ENCODE measurements at places on chromosomes 5 and 9.

- DNase-seq = no peak
Measured at GRCh38 chr9:1443450-1443849, 393.3 kb downstream of the DMRT2 start.

DNA sequence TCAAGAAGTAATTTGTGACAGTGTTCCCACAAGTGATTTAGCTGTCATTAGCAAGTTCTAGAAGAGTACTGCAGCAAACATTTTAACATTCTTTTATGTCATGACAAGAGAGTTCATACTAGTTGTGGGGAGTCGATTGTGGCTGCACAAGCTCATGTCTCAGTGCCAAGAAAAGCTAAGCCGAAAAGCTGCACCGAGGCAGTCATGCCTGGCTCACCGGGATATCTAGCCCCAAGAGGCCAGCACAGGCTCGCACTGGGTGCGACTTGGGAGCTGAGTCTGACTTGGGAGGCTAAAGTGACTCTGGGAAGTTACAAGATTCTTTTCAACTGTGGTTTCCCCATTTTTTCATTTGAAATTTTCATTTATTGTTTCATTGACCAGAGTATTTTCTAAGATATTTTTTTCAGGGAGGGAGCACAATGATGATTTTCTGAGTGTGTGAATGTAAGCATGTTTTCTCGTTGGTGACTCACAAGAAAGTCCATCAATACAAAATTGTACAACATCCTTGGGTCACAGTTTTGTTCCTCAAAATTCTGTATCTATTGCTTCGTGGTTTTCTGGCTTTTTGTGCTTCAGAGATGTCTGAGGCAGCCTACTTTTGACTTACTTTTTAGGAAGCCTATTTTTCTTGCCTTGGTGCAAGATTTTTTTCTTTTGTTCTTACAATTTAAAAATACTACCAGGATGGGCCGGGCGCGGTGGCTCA, 18.7 kb downstream of the CAST start:
- DNase-seq = no peak

DNA sequence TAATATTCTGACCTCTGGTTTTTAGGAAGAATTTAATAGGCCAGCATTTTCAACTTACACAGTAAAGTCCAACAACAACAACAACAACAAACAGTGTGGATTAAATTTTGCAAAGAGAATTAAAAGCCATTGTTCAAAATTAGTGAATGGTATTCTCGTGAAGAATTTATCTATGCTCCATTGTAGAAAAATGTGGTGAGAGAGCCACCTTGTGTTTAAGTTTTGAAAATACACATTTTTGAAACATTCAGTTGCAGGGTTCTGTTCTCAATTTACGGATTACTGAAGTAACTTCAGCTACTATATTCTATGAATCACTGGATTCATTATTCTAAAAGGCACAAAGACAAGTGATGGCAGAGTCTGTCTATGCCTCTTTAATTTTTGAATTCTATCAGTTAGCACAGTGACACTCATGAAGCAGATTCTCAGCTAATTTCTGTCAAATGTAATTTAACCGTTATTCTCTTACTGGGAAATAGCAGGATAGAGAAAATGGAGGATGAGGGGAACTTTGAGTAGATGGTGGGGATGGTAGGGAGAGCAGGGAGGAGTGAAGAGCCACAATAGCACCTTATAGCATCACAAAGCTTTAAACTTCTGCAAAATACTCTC, 11.0 kb downstream of the CCDC152 start:
- DNase-seq = no peak

GRCh38 chr5:141121985-141122384, 367 bp downstream of the PCDHB4 start:
- DNase-seq = no peak

- no peak for DNase-seq
Measured at GRCh38 chr5:815449-815848, 30.9 kb upstream of the ZDHHC11B start.

DNA sequence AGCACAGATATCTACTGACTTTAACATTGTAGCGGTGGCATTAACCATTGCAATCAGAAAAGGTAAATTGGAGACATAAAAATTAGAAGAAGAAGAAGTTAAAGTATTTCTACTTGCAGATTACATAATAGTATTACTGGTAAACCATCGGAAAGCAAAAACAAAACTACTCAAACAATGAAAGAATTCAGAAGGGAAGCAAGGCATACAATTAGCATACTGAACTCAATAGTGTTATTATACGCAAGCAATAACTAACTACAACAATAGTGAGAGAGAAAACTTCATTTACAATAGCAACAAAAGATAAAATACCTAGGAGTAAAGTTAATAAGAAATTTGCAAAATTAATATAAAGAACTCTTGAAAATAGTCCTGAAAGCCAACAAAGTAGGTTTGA, 6.6 kb upstream of the TEX53 start:
- DNase-seq = no peak

DNA sequence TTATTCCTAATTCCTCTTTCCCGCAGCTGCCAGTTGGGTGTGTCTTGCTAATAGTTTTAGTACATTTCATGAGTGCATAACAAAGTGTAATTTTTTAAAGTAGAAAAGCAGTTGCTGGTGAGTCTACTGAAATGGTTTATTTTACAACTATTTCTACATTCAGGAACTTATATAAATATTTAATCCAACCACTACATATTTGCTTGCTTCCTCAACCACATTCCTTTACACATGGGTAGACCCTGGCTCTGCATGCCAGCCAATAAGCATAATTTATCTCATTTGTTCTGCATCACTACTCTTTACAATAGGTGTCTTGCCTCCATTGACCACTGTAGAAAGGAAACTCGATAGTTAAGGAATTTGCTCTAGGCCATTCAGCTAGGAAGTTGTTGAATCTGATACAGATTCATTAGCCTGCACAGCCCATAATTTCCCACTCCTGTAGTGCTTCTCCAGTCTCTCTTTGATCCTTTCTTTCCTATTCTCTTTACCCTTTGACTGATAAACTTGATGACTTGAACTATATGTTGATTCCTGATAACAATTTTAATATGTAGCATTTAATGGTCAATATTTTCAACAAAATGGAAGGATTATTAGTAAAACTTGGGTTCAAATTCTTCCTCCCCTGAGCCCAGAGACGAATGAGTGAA, 342.5 kb upstream of the ACTBL2 start:
- DNase-seq = no peak

DNA sequence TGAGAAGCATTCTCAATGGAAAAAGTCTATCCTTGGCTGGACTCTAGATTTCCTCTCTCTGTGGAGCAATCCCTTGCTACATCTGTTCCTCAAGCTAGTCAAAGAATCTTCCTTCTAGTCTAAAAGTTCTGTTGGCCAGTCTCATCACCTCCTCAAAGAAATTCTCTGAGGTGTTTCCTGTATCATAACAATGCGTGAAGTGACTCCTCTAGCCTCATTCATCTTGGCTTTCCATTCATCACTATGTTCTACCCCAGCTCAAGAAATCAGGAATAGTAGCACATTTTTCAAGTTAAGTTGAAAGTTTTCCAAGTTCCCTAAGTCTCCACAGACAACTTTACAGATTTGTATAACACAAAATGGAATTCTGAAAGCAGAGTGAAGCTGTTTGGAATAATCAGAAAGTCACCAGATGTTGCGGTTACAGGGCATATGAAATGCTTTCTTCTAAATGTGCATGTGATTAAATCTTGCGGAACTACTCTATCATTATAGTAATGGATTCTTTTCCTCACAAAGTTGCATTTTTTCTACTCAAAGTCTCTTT, 176.6 kb upstream of the FREM1 start:
- no peak for DNase-seq

- DNase-seq = no peak
Measured at GRCh38 chr5:17230808-17231525, 13.5 kb downstream of the BASP1 start.

GRCh38 chr5:52802272-52802973, 14.7 kb downstream of the ITGA1 start:
- DNase-seq = no peak

GRCh38 chr9:113651896-113652295, 188.4 kb downstream of the RGS3 start:
- DNase-seq = no peak

DNA sequence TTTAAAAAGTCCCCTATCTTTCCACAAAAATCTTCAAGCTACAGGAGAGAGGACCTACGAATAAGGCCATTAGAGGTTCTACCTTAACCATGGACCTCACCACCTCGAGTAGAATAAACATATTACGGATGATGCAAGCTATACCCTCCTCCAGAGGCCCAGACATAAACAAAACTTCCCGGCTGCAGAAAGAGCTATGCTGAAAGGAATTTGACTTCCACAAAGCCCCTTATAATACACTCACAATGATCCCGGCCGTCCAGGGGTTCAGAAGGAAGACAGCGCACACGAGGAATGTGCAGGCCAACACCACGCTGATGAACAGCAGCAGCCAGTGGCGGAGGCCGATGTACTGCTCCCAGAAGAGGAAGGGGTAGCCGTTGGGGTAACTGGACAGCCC, 59.0 kb downstream of the PTCH1 start:
- DNase-seq = no peak

DNA sequence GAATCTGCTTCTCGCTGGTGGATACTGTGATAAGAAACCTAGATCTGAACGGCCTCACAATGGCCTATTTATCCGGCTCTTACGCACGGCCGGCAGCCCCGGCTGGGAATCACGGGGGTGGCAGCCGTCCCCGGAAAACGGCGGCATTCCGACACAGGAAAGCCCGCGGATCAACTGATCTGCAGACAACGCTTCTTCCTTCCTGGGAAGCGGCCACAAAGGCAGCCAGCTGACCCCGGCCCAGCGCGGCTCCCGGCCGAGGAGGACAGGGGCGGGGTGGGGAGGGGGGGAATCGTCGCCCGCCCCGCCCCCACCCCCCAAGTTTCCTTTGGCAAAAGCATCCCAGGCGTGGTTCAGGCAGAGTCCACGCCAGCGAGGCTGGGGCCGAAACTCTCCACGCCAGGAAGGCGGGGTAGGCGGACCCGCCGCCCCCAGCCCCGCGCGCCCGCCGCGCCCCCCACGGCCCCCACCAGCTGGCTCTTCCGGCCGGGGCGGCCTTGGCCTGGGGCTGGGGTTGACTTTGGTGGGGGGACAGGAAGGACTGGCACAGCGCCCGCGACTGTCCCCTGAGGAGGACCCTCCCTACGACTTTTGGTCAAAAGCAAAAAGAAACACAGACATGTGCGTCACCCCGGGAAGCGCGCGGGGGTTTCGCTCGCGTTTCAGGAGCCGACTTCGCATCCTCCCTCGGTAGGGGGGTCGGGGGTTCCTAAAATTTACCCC, 247.7 kb upstream of the ANKRD55 start:
- DNase-seq = no peak

- DNase-seq = no peak
Measured at GRCh38 chr9:84349671-84350070, 9.1 kb upstream of the SLC28A3 start.

GRCh38 chr9:120307599-120307998, 272.4 kb downstream of the CDK5RAP2 start:
- no peak for DNase-seq

GRCh38 chr9:2158111-2158610, 143.0 kb downstream of the SMARCA2 start:
- no peak for DNase-seq

- no peak for DNase-seq
Measured at GRCh38 chr5:36363101-36363500, 61.4 kb upstream of the RANBP3L start.

- no peak for DNase-seq
Measured at GRCh38 chr5:124395287-124395686, 351.2 kb downstream of the ZNF608 start.

- DNase-seq = no peak
Measured at GRCh38 chr5:94692581-94692980, 74.1 kb downstream of the SLF1 start.
